ENCODE measurements at places on chromosomes 4 and X.

DNA sequence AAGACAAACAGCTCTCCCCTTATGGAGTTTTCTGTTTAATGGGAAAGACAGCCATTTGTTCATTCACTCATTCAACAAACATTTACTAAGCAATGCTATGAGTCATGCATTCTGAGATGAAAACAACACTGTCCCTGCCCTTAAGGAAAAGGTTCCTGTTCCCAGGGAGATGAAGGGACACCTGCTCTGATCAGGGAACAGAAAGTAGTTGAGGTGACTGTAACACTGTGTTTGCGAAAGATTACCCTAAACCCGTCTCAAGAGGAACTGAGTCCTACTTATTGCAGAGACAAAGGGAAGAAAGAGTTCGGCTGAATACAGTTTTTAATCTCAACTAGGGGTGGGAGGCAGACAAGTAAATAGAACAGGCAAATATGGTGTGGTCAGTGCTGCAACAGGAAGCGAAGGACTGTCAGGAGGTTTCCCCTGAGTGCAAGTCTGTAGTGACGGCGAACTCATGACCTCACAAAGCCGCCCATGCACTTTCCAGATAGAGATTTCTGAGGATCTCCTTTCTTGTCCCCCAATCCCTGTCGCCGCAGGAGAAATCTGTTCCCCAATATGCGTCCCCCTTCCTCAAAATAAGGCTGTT lies 712 bp downstream of the STX18 start:
- no peak for DNase-seq

DNA sequence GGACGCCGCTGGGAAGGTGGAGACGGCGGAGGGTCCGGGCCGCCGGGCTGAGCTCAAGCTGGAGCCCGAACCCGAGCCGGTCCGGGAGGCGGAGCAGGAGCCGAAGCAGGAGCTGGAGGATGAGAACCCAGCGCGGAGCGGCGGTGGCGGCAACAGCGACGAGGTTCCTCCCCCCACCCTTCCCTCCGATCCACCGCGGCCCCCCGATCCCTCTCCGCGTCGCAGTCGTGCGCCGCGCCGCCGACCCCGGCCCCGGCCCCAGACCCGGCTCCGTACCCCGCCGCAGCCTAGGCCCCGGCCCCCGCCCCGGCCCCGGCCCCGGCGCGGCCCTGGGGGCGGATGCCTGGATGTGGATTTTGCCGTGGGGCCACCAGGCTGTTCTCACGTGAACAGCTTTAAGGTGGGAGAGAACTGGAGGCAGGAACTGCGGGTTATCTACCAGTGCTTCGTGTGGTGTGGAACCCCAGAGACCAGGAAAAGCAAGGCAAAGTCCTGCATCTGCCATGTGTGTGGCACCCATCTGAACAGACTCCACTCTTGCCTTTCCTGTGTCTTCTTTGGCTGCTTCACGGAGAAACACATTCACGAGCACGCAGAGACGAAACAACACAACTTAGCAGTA lies 483 bp downstream of the USP27X start:
- no peak for DNase-seq

- DNase-seq = no peak
Measured at GRCh38 chr4:36399762-36400353, 118.4 kb downstream of the DTHD1 start.

DNA sequence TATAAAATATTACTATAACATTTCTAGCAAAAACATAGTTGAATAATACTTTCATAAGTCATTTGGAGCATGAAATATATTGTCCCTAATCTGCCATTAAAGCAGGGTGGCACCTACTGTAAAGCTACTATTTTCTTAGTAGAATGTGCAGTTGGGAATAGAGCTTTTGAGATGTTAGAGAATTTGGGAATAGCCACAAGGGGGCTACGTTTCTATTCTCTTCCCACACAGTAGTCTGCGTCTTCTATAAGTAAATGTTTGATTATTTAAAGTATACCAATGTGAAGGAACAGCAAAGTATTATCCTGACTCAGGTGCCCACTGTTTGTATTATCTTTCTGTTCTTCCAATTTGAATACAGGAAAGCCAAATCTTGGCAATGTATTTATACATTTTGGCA lies 323.2 kb upstream of the GIMD1 start:
- no peak for DNase-seq

DNA sequence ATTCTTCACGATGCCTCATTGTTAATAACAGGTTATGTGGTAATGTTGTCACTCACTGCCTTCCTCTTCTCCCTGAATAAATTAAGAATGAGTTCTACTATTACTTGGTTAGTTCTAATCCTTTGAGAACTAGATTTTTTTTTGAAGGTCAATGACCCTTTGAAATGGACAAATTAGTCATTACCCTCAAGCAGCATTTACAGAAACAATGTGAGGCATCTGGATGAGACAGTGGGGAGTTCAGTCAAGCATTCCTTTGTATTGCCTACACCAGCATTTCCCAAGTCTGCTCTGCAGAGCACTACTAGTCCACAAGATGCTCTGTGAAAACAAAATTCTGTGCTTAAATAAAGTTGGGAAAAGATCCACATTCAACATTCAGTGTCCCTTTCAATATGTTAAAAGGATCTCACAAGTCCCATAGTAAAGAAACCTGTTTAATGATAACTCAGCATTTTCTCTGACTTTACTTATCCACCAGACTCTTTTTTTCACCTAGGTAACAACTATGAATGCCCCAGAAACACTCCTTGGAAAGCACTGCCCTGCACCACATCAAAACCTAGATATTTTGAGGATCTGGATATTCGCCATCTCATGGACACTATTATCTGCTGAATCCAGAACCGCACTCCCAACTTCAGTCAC lies 60.6 kb downstream of the CHRDL1 start:
- DNase-seq = peak; percentile 54

Measured in GM04503 (cell line).